ENCODE measurements at places on chromosomes 2 and 18.
A peak's percentile ranks its signal among the peaks of the same experiment; 100 is the strongest.

DNA sequence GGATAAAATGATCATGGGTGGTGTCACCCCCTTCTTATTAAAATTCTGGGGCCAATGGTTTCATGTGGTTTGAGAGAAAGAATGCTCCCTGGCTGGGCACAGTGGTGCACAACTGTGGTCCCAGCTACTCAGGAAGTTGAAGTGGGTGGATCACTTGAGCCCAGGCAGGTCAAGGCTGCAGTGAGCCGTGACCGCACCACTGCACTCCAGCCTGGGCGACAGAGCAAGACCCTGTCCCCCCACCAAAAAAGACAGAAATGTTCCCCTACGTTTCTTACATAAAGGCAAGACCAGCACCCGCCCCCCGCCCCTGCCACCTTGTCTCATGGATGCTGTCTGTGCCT lies 53.0 kb upstream of the ID2 start:
- H3K4me1 ChIP-seq = no peaks in the 10 kb centered on the region
- no peak for DNase-seq
- H3K36me3 ChIP-seq = no peaks in the 10 kb centered on the region
- H3K27me3 ChIP-seq = no peaks in the 10 kb centered on the region
- no peak overlapping the region for H3K4me3 ChIP-seq
- no peak overlapping the region for H3K27ac ChIP-seq

- H3K4me3 ChIP-seq = peak overlapping the region; percentile 17
- DNase-seq = no peak
- H3K27me3 ChIP-seq = no peaks in the 10 kb centered on the region
- no peaks in the 10 kb centered on the region for H3K36me3 ChIP-seq
- H3K27ac ChIP-seq = no peak overlapping the region
Observed at GRCh38 chr2:17517481-17518211, 594 bp downstream of the RAD51AP2 start.

DNA sequence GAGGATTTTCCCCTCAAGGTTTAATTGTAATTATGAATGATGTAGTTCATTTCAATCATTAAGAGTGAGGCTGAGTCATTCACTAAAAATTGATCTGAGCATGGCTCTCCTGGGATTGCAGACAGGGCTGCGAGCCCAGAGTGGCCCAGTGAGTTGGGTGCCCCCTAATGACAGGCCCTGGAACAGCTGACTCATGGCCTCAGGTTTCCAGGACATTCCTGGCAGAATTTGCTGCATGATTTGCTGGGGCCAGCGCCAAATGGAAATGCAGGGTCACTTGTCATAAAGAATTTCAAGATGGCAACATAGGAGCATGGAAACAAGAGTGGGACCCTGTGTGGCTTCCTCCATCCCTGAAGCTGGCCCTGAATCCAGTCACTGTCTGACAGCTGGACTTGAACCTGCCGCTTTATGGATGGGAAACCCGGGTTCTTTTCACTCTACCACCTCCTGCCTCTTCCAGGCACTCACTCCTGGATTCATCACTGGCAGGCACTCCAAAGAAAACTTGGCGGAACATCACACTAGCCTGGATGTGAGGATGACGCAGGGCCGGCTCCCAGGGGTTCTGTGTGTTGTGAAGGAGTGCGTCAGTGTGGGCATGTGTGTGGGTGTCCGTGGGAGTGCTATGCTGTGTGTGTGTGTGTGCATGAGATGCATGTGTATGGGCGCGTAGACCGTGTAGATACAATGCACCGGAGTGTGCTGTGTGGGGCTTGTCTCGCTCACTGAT lies 15.2 kb downstream of the OTOF start:
- H3K4me3 ChIP-seq = no peak overlapping the region
- H3K4me1 ChIP-seq = no peaks in the 10 kb centered on the region
- no peak overlapping the region for H3K27ac ChIP-seq
- H3K36me3 ChIP-seq = no peaks in the 10 kb centered on the region
- H3K27me3 ChIP-seq = no peaks in the 10 kb centered on the region

- no peak overlapping the region for H3K27ac ChIP-seq
- no peaks in the 10 kb centered on the region for H3K4me1 ChIP-seq
- H3K27me3 ChIP-seq = no peaks in the 10 kb centered on the region
- no peaks in the 10 kb centered on the region for H3K36me3 ChIP-seq
- DNase-seq = peak; percentile 18
- peak overlapping the region; percentile 4 for H3K4me3 ChIP-seq
Observed at GRCh38 chr2:27765621-27766286, 5.8 kb upstream of the MRPL33 start.

DNA sequence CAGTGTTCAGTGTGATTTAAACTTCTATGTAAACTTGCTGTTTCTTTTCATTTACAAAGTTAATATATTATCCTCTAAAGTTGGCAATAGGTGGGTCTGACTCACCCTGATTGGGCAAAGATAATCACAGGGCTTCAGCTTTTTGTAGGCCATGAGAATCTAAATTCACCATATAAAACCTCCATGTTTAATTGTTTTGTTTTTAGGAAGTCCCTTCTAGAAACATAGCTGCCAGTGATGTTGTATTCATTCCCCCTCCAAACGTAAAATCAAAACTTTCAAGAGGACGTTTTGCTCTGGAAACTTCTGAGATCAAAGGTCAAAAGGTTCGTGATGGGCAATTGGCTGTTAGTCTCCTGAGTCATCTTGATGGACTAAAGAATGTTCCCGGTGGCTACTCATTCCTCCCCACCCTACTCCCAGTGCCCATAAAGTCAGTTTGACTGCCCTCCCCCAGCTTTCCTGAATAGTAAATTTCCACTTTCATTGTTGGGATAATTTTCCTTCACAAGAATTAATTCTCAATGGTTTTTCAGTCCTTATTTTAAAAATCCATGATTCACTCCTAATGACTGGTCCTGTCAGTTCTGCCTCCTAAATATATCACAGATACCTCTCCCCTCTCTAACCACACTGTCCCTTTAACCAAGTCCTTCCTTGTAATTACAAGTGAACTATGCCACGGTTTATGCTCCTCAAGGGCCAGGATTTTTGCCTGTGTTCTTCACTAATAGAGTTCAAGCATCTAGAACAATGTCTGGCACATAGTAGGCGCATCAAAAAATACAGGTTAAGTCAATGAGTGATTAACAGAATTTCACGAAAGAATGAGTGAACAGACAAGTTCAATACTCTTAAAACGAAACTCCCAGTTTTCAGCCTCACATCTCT lies 164.4 kb upstream of the VRK2 start:
- H3K4me3 ChIP-seq = no peak overlapping the region
- H3K27ac ChIP-seq = no peak overlapping the region
- H3K27me3 ChIP-seq = no peaks in the 10 kb centered on the region
- H3K4me1 ChIP-seq = no peaks in the 10 kb centered on the region
- no peak for DNase-seq

GRCh38 chr2:119062179-119062578 lies 96.4 kb downstream of the C1QL2 start:
- no peaks in the 10 kb centered on the region for H3K27me3 ChIP-seq
- no peaks in the 10 kb centered on the region for H3K36me3 ChIP-seq
- DNase-seq = no peak
- H3K27ac ChIP-seq = no peak overlapping the region

DNA sequence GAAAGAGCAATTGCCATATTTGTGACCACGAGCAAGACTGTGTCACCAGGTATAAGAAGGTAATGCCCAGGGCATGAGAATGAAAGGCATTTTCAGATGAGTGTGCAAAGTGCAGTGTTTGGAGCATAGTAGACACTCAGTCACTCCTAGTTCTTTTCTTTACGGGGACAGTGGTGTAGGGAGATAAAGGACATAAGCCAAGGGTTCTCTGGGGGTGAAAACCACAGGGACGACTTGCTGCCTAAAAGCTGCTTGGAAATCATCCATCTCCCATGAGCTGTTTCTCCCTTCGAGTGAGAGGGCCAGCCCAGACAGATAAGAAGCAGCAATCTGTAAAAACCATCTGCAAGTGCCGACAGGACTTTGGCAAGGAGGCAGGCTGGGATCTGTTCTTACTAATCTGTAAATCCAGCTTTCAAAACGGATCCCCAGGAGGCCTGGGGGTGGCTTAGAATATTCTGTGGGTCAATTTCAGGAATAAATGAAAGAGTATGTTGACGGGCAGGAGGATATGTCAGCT lies 221.6 kb downstream of the LPIN1 start:
- no peaks in the 10 kb centered on the region for H3K27me3 ChIP-seq
- H3K4me1 ChIP-seq = no peaks in the 10 kb centered on the region

- H3K4me1 ChIP-seq = no peaks in the 10 kb centered on the region
- DNase-seq = no peak
- H3K36me3 ChIP-seq = no peaks in the 10 kb centered on the region
- no peak overlapping the region for H3K27ac ChIP-seq
- H3K4me3 ChIP-seq = no peak overlapping the region
- no peaks in the 10 kb centered on the region for H3K27me3 ChIP-seq
Observed at GRCh38 chr18:77063260-77063659, 69.3 kb downstream of the MBP start.

- H3K27ac ChIP-seq = no peak overlapping the region
- H3K4me1 ChIP-seq = no peaks in the 10 kb centered on the region
- H3K27me3 ChIP-seq = no peaks in the 10 kb centered on the region
- H3K36me3 ChIP-seq = peaks cover 51% of the 10 kb centered on the region
Observed at GRCh38 chr2:74371421-74371820, 8.7 kb downstream of the DCTN1 start.

- DNase-seq = no peak
- peaks cover 5% of the 10 kb centered on the region for H3K4me1 ChIP-seq
- H3K27ac ChIP-seq = no peak overlapping the region
- no peak overlapping the region for H3K4me3 ChIP-seq
- H3K36me3 ChIP-seq = no peaks in the 10 kb centered on the region
Observed at GRCh38 chr2:64792995-64793639, 139.4 kb upstream of the SERTAD2 start.

- no peak overlapping the region for H3K4me3 ChIP-seq
- H3K36me3 ChIP-seq = no peaks in the 10 kb centered on the region
- H3K27ac ChIP-seq = no peak overlapping the region
- no peaks in the 10 kb centered on the region for H3K27me3 ChIP-seq
Observed at GRCh38 chr18:52433797-52434196, 93.8 kb downstream of the DCC start.

DNA sequence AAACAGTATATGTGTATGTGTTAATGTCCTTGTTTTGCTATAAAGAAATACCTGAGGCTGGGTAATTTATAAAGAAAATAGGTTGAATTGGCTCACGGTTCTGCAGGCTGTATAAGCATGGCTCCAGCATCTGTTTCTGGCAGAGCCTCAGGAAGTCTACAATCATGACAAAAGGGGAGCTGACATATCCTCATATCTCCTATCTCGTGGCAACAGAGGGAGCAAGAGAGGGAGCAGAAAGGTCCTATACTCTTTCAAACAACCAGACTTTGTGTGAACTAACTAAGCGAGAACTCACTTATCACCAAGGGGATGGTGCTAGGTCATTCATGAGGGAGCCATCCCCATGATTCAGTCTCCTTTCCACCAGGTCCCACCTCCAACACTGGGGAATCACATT lies 13.0 kb downstream of the CALCRL start:
- no peak overlapping the region for H3K4me3 ChIP-seq
- no peaks in the 10 kb centered on the region for H3K4me1 ChIP-seq
- DNase-seq = no peak
- H3K36me3 ChIP-seq = no peaks in the 10 kb centered on the region
- no peak overlapping the region for H3K27ac ChIP-seq
- no peaks in the 10 kb centered on the region for H3K27me3 ChIP-seq

DNA sequence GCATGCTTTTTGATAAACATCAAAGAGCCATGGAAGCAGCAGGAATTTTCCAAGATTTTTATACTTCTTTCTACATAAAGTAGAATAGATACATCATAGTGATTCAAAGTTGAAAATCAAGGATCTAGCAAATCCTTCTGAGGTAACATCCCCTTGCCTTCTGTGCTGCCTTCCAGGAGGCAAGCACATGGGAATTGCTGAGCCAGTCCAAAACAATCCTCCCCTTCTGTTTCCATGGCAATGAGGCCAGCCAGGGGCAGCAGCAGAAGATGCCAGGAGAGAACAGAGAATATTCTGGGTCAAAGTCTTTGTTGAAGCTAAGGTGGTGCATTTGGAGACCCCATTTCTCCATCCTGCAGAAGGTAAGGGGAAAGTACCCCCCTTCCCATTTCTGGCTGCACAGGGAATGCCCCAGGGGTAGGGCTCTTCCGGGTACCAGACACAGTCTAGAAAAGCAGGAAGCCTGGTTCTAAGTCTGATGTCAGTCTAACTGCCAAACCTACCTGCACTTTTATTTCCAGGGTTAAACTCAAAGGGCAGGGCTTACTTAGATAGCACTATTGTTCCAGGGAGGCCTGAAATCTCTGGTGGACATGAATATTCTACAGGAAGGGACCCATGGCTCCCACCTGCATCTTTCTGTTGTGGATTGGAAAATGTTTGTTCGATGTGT lies 22.1 kb downstream of the CENPA start:
- no peak for DNase-seq
- no peak overlapping the region for H3K27ac ChIP-seq
- H3K4me3 ChIP-seq = no peak overlapping the region
- no peaks in the 10 kb centered on the region for H3K27me3 ChIP-seq
- no peaks in the 10 kb centered on the region for H3K36me3 ChIP-seq

DNA sequence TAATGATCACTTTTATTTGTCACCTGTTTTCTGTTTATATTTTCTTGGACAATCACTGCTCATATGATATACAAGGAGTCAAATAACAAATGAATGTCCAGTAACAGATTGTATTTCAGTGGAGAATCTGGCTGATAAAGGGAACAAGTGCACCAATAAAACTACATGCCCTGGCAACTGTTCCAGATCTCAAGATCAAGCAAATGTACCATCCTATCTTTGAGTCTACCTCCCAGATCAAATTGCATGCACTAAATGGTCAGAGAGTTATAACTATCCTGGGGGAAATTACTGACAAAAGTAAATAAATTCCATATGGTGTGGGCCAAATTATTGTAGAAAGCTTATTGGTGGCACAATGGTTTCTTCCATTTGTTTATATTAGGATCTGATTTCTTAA lies 452.8 kb downstream of the MBD2 start:
- H3K27me3 ChIP-seq = no peaks in the 10 kb centered on the region
- no peaks in the 10 kb centered on the region for H3K36me3 ChIP-seq
- H3K4me1 ChIP-seq = no peaks in the 10 kb centered on the region
- no peak for DNase-seq
- no peak overlapping the region for H3K4me3 ChIP-seq
